NCI-H510A treated with DMSO at 0.1 percent for 48 hours (cell line): ENCODE measurements at places on chromosomes 2 and 18.

- no peak for DNase-seq
Observed at GRCh38 chr2:23091900-23092299, 293.1 kb upstream of the KLHL29 start.

- DNase-seq: no peak
Observed at GRCh38 chr18:37624318-37624717, 58.7 kb upstream of the CELF4 start.

GRCh38 chr2:200781616-200782015, 30.1 kb upstream of the BZW1 start:
- no peak for DNase-seq

DNA sequence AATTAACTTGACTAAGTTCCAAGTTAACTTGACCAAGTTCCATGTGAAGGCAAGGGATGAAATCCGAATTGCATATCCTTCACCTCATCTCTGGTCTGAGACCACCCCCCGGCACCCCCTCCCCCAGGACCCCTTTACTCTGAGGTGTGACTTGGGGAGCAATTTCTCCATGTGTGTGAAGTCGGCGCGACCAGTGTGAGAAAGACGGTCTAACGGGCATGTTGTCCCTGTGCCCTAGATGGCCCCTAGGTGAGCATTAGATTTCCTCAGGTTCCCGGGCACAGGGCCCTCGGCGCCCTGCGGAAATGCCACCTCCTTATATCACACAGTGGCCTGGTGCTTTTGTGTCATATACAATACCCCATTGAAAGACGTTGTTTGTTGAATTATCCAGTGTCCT, 137.1 kb downstream of the CTIF start:
- DNase-seq: no peak

GRCh38 chr2:187091664-187092063, 242.7 kb upstream of the ZSWIM2 start:
- no peak for DNase-seq

GRCh38 chr2:39703181-39703872, 37.6 kb downstream of the TMEM178A start:
- DNase-seq: no peak

GRCh38 chr2:236352761-236353593, 88.8 kb upstream of the ASB18 start:
- DNase-seq: peak; percentile 59

DNA sequence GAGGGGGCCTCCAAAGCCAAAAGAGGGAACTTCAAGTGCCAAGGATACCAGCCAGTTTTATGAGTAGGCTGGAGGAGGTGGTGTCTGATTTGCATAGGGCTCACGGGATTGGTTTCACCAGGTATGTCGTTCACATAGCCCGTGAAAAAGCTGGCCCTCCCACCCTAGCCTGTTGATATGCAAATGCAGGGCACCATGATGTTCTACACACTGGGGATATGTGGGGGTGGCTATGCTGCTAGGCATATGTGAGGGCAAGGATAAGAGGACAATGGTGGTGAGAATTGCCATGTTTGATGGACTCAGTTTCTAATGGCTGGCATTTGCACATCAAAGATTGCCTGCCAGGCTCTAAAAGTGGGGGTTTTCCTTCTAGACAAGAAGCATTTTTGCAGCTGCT, 378.6 kb downstream of the DPP10 start:
- no peak for DNase-seq

- DNase-seq: peak; percentile 25
Observed at GRCh38 chr2:39432701-39433100, 4.4 kb downstream of the MAP4K3 start.

- DNase-seq: no peak
Observed at GRCh38 chr18:51716277-51716676, 518.8 kb upstream of the MEX3C start.

DNA sequence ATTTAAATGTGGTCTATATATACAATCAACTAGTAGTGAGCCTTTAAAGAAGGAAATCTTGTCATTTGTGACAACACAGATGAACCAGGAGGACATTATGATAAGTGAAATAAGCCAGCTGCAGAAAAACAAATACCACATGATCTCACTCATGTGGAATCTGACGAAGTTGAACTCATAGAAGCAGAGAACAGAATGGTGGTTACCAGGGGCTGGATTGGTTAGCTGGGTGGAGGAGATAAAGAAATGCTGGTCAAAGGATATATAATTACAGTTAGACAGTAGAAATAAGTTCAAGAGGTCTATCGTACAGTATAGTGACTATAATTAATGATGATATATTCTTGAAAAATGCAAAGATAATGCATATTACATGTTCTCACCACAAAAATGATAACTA, 267.9 kb downstream of the FBXO15 start:
- no peak for DNase-seq

GRCh38 chr2:188695953-188696352, 278.2 kb upstream of the COL3A1 start:
- DNase-seq: no peak

DNA sequence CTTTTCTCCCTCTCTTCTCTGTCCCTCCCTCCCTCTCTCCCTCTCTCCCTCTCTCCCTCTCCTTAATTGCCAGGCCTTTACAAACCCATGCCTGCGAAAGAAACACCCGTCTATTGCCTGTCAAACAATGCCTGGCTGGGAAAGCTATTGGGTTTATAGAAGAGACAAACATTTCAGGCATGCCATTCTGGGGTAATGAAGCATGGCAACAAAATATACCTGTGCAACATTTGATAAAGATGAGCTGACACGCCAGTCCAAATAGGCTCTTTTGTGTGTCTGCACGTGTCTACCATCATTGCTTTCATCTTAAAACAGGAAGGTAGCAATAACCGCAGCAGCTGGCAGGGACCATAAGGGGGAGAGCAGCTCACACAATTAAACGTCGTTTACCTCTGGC, 282.1 kb downstream of the ZNF516 start:
- DNase-seq: peak; percentile 99

- DNase-seq: no peak
Observed at GRCh38 chr2:240401308-240401707, 34.2 kb upstream of the GPC1 start.

- no peak for DNase-seq
Observed at GRCh38 chr2:21269382-21269781, 145.6 kb downstream of the TDRD15 start.

DNA sequence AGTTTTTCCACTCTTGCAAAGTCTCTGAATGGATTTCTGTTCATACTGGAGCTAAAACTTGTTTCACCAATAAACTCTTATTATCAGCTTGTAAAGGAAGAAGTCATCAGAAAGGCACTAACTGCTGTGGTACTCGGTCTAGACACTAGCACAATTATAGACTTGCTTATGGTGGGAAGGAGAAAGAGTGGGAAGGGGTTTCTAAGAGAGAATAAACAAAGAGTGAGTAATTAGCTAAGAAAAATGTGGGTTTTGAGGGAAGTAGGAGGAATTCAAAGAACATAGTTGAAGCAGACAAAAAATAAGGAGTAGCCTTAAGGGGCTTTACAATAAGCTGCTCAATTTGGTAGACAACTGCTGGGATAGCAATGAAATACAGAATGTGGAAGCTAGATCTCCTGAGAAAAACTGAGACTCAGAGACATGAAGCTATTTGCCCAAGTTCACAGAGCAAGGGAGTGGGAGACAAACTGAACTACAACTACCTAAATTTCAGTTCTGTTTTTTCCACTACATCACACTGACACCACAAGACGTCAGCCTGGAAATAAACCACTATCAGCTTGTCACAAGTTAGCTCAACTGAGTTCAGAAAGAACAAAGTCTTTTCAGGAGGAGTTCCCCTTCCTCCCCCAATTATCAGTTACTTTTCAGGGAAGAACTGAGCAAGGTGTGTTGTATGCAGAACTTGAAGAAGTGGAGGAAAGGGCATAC, 59.7 kb downstream of the MAP4K3 start:
- no peak for DNase-seq

- no peak for DNase-seq
Observed at GRCh38 chr2:207831584-207832248, 62.0 kb upstream of the FZD5 start.

- no peak for DNase-seq
Observed at GRCh38 chr18:1002653-1003178, 98.0 kb downstream of the ADCYAP1 start.

- DNase-seq: no peak
Observed at GRCh38 chr18:28078849-28079248, 98.1 kb downstream of the CDH2 start.

DNA sequence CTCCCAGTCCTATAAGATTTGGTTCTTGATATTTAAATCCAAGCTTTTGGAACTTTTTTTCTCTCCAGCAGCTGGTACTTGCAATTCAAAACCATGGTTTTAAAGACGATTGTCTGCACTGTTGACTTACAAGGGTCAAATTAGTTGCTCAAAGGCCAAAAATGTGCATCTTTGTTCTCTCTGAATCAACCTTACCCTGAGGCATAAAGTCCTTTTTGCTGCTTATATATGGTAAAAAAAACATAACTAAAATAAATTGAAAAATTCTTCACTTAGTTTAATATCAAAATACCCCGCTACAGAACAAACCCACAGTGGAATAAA, 592.7 kb downstream of the XIRP2 start:
- no peak for DNase-seq

GRCh38 chr2:165682546-165682945, 111.5 kb downstream of the GALNT3 start:
- no peak for DNase-seq

- no peak for DNase-seq
Observed at GRCh38 chr2:170115501-170116229, 62.3 kb upstream of the MYO3B start.

GRCh38 chr2:4188561-4188960, 485.2 kb downstream of the DCDC2C start:
- no peak for DNase-seq

- no peak for DNase-seq
Observed at GRCh38 chr2:47198985-47199451, 43.9 kb upstream of the STPG4 start.

DNA sequence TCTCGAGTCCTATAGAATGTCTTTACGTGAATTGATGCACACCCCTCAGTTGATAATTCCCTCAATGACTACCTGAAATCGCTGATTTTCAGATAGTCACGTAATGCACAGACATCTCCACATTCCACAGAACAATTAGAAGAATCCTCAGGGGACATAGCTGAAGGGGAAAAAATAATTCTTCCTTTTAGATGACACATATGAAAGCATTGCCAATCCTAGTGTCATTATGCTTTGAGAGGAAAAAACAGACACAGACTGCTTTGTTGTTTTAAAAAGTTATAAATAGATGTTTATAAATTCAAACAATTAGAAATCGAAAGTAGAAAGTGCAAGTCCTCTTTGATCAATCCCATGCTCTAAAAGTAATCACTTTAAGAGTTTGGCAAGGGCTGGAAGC, 100.6 kb upstream of the FN1 start:
- no peak for DNase-seq

- peak; percentile 66 for DNase-seq
Observed at GRCh38 chr2:230713331-230714135, 891 bp downstream of the CAB39 start.

GRCh38 chr2:142082368-142082767, 48.4 kb downstream of the LRP1B start:
- no peak for DNase-seq

DNA sequence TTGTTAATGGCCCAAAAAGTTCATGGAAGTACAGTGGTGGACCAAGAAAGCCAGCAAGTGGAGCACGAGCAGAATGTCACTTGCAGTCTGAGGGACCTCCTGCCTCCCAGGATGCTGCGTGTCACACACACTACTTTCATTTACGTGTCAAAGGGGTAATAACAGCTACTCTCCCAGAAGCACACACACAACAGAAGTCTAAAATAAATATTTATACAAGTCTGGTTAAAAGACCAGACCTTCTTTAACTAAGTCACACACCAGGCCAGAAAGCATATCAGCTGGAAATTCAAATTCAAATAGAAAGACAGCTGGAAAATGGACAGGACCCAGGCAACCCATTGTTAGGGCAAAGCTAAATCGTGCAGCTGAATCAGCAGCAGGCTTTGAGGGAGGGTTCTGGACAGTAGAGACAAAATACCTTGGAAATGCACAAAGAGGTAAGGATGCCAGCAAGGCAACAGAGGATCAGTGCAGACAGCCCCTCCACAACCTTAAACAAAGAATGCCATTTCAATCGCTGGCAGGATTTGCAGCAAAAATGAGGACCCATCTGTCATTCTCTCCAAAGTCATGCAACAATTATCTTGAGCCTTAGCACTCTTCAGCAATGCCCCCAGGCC, 160.5 kb downstream of the TMEM163 start:
- peak; percentile 58 for DNase-seq
